HuH-7.5 (cell line): ENCODE measurements at places on chromosomes 1 and 21.

DNA sequence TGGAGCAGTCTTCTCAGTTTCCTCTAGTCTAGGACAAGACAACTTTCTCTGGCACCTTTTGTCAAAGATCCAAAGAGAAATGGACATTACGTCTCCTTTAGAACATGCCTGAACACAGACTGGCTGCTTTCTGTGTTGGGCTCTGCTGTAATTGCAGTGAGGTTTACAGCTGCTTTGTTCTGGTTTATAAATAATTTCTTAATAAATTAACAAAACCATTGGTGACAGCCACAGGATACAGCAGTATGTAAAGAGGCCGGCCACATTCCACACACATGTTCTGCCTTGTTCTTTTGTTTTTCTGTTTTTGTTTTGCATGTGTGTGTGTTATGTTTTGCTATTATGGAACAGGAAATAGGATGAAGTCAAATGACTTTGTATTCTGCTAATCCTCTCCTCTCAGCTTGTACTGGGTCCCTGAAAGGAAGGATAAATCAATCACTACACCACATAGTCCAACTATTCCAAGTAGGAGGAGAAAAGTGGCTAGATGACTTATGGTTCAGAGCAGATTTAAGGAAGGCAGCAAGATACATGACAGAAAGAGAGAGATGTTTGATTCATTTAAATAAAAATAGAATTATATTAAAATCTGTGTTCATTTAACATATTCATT is 161.5 kb upstream of the ESRRG start:
- DNase-seq = no peak

DNA sequence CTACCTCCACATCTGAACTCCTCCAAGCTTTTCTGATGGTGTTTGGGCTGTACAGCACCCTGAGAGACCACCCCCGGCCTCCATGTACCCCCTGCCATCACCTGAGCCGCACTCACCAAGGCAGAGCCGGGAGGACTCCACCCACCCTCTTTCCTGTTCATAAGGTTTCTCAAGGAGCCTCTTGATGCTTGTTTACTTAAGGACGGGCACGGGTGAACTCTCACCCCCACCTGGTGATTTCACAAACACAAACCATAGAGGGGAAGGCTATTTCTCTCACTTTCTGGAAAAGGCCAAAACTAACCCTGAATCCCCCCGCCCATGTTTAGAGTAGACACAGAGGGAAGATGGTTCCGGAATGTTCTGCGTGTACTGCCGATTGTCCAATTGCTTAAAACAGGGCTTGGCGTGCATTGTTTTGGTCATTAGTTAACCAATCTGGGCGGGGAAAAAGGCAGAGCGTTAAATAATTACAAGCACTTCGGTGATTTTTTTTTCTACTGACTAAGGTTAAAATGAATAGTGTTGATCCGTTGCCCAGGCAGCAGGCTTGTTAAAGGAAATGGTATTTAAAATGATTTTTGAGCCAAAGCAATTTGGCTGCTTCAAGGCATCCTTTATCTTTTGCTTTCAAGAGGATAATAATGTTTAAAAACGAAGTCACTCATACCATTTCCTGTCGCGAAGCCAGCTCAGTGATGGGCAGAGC is 279.8 kb upstream of the VAMP3 start:
- no peak for DNase-seq

- no peak for DNase-seq
Measured at GRCh38 chr1:107404756-107405155, 263.9 kb downstream of the NTNG1 start.

GRCh38 chr1:181595234-181595633 is 111.9 kb downstream of the CACNA1E start:
- no peak for DNase-seq

DNA sequence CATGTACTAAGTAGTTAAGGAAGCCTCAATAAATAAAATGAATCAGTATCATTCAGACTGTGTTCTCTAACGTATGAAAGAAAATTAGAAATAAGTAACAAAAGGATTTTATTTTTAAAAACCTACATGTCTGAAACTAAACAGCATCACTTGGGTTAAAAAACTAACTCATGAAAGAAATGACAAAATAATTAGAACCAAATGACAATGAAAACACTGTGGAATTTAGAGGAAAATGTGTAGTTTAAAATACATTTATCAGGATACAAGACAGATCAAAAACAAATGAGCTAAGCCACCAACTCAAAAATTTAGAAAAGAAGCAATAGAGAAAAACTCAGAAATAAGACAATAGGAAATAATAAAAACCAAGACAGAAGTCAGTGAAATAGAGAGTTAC is 108.7 kb downstream of the TENT5C start:
- DNase-seq = no peak

DNA sequence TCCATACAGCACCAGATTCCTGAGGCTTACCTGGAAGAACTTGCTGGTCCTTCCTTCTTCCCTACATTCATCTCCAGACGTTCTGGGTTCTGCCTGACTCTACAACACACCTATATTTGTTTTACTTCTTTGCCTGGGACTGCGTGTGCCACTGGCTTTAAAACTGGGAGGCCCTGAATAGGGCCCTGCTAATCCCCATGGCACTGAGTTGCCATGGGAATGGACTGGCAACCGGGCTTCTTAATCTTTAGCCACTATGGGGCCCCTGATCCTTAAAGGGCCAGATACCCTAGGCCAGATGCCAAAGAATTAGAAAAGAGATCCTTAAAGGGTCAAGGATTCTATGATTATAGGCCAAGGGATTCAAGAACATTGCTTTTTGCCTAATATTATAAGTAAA is 24.4 kb upstream of the CADM3 start:
- DNase-seq = no peak

DNA sequence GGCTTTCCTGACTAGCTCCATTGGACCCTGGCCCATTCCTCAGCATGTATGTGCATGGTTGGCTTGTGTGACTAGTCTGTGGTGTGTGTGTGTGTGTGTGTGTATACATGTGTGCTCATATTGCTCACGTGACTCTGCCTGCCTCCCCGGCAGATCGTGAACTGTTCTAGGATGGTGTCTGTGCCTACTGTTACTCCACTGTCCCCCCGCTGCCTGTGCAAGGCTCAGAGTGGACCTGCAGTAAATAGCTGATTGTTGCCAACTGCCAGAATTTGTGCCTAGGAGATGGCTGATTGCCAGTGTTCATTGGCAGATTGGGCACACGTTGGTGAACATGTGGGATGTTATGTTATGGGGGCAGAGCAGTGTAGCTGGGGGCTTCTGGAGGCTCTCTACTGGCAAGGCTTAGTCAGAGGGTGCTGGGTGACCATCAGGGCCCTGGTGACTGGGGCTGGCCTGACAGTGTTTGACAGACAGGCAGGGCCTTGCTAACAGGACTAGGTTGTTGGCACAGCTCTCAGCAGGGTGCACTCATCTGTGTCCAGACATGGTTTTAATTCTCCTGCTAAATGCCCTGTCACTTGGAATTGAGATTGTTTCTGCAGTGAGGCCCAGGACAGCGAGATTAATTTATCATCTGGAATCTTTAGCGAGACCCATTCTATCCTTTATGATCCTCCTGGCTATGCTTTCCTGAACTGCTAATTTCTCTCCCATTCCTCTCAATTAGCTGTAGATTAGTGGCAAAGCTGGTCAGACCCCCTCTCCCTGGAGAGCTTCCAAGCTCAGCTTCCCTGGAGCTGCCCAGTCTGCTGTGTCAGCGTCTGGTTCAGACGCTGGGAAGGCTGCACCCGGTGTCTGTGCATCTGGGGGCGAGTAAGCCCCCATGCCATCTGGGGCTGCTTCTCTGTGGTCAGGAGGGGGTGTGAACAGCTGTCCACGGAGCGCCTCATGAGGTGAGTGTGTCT is 20.8 kb downstream of the SLC6A17 start:
- DNase-seq = no peak

DNA sequence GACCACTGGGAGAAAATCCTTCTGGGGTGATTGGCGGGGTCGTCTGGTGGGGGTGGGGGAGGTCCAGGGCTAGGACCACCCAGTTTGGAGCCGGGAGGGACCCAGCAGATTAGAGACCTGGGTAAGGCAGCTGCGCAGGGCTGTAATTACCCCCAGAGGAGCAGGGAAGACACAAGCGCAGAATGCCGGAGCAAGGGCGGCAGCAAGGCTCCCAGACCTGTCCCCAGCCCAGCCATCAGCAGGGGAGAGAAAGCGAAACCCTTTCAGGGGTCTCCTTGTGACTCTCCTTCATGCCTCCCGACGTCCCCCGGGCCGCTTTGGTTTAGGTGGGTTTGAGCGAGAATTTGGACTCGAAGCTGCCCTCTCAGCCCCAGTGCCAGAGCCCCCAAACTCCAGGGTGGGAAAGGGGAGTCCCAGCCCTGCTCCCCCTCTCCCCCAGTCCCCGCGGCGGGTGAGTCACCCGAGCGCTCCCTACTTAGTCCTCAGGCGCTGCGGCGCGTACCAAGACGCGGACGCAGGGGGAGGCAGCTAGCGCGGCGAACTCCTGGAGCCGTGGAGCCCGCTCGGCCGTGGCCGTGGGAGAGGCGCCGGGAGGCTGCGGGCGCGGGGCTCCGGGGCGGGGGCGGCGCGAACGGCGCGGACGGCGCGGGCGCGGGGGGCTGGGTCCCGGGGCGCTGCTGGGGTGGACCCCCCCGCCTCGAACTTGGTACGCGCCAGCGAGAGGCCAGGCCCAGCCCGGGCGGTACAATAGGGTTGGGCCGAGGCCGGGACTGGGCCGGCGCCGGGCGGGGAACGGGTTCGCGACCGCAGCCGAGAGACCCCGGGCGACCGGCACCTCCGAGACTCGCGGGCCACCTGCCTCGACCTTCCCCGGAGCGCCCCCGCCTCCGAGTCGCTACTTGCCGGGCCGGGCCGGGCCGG is at the start of gene MAP7D1:
Gene MAP7D1, plus strand, starts transcription at position 753 of the 921 bp plus-strand sequence. CDS start 258 bp downstream, outside the sequence.
- DNase-seq = peak; percentile 77

DNA sequence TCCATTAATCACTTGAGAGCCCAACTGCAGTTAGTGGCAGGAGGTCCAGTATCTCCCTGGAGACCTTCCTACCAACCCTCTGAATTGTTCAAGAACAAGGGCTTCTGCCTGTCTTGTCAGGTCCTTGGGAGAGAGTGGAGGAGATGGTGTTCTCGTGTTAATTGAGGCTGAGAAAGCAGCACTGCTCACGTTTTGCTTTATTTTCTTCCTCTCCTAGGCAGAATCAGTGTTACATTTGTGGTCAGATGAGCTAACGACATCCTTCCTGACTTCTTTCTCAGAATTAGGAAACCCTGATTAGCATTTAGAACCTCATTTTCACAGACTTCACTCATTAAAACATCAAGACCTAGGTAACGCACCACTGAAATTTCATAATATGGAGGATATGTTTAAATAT is 26.4 kb upstream of the LRIG2 start:
- DNase-seq = no peak

- DNase-seq = no peak
Measured at GRCh38 chr1:55127827-55128343, 87.3 kb downstream of the USP24 start.

- DNase-seq = no peak
Measured at GRCh38 chr1:178961331-178961730, 64.4 kb upstream of the FAM20B start.

- no peak for DNase-seq
Measured at GRCh38 chr1:220717800-220718640, 27.9 kb downstream of the C1orf115 start.

GRCh38 chr1:92317836-92318493 is 19.1 kb downstream of the RPAP2 start:
- DNase-seq = no peak

DNA sequence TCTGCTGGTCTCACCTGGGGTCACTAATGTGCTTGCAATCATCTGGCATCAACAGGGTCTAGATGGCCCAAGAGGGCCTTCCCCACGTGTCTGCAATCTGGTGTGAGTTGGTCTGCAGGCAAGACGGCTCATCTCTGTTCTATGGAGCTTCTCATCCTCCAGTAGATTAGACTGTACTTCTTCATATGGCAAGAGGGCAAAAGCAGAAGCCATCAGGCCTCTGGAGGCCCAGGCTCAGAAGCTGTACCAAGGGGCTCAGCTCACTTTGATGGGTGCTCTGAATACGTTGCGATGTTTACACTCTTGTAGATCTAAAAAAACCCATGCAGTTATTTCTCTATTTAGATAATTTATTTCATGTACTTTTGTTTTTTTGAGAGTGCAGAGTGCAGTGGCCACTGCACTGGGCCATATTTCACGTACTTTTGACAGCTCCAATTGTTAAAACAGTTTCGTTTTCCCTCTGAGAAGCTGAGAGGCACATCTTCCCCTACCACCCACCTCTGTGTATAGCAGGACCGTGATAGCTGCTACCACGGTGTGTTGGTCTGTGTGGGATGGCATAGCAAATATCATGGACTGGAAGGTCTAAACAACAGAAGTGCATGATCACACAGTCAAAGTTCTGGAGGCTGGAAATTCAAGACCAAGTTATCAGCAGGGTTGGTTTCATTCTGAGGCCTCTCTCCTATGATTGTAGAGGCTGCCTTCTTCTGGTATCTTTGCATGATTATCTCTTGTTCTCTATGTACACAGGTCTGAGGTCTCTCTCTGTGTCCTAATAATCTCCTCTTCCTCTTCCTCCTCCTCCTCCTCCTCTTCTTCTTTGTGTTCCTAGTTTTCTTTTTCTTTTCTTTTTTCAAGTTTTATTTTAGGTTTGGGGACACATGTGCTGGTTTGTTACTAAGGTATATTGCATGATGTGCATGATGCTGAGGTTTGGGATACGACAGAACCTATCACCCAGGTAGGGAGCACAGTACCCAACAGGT is 17.0 kb downstream of the CITED4 start:
- no peak for DNase-seq

DNA sequence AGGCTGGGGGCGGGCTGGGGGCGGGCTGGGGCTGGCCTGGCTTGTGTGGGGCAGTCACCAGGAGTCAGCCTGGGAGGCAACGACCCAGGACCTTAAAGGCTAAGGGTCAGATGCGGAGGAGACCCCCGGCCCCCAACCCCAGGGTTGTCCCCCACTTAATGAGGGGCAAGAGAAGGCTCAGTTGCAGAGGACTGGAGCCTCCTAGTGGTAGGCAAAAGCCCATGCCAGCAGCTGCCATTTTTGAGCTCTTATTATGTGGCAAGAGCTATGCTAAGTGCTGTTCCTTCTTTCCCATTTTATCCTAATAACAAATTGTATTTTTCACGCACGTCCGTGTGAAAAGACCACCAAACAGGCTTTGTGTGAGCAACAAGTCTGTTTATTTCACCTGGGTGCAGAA is 8.0 kb downstream of the KIAA1614 start:
- DNase-seq = no peak

GRCh38 chr1:53376041-53376461 is 48.2 kb upstream of the LRP8 start:
- no peak for DNase-seq

DNA sequence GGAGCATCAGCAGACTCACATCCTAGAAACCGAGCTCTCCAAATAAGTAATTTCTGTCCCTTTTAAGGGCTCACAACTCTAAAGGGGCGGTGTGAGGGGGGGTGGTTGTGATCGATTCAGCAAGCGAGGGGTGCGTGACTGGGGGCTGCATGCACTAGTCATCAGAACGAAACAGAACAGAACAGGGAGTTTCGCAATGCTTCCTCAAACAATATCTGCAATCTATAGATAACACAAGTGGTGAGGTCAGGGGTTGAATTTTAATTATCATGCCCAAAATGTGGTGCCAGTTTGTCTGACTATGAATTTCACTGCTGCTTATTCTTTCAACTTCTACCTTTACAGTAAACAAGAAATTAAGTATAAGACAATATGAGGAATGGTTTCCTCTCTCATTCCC is 1003.0 kb upstream of the NCAM2 start:
- no peak for DNase-seq
